ENCODE measurements at places on chromosomes 1 and 21.

GRCh38 chr1:218397752-218398339 is 52.7 kb downstream of the TGFB2 start:
- DNase-seq, result no peak

GRCh38 chr1:77313491-77313890 is 31.7 kb downstream of the AK5 start:
- no peak for DNase-seq

GRCh38 chr1:206935491-206936067 is 10.7 kb downstream of the PIGR start:
- peak; percentile 14 for DNase-seq

DNA sequence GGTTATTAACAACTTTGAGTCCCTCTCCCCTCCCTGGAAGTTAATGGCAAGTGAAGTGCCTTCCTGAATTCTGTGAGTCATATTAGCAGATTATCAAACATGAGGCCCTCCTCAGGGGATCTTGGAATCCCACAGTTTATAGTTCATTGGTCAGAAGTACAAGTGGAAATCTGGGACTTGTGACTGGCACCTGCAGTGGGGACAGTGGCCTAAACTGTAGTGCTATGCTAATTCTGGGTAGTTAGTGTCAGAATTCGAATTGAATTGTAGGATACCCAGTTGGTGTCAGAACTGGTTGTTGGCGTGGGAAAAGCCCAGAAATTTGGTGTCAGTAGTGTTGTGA is 26.2 kb downstream of the ZYG11B start:
- no peak for DNase-seq

DNA sequence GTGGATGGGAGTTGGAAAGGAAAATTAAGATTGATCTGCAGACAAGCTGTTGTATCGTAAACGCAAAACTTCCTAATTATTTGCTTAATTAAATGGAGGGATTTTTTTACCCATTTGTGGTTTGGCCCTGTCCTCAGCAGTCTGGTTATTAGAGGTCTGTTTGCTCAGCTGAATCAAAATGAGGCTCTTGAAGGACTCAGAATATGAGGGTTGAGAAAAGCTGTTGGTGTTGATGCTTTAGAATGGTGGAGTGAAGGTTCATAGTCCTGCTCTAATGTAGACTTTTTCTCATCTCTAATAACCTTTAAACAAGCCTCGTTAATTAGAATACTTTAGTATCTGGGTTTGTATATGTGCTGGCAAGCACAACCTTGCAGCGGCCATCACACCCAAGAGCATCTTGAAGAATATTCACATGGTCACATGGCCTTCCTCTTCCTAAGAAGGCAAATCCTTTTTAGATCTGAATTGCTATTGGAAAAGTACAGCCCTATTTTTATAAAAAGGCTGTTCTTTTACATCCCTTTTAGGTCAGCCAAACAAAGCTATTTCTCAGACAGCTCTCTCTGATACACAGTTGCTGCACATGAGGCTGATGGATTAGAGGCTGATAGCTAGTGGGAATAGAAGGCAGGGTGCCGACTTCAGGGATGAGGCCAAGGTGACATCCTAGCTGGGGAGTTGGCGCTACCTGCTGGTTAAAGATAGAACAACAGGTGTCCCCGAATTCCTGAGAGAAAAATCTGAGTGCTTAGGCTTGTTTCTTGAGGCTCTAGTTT is 53.8 kb downstream of the MACF1 start:
- DNase-seq, result peak; percentile 40

DNA sequence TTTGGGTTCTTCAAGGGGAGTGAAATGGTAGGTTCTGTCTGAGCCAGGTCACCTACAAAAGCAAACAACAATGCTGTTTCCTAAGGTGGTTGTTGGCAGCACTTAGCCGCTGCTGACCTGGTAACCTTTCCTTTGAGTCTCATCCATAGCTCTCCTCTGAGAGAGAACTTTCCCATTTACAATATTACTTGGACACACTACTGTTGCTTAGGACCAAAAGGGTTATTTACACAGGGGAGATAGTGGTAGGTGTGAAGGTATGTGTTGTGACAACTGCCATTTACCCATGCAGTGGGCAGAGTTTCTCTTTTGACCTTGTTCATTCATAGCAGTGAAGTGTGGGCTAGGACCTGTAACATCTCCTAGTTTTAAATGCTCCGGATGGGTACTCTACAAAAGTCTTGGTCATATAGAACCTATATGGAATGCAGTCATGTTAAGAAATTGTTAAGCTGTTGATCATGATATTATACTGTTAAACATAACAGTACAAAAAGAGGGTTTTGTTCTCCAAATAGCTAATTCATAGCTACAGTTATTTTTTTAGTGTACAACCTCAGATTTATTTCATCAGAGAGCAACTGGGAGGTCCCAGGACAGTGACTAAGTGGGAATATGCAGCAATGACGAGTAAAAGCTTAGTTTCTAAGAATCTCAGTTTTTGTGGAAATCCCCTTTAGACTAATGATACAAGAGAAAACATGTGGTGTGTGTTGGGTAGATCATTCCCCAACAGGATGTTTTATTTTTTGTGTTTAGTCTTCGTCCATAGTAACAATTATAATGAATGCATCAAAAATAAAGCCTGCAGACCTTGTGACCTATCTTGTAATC is 219.7 kb downstream of the NFIA start:
- DNase-seq, result peak; percentile 10

GRCh38 chr1:15249081-15249480 is 2.1 kb downstream of the FHAD1 start:
- peak; percentile 51 for DNase-seq

Data from stimulated activated naive CD4-positive, alpha-beta T cell treated with Interleukin-2 at 50 U/mL for 16 hours (primary cell).